ENCODE measurements at places on chromosomes 3 and 15. TPM values are rescaled to one million over a fixed set of nuclear protein-coding genes. Genes with fewer than 3 reads are reported as not detected.

- DNase-seq: no peak
Measured at GRCh38 chr3:136270179-136270578, 20.0 kb downstream of the PCCB start.

- DNase-seq: no peak
Measured at GRCh38 chr3:195717416-195717815, 3.4 kb upstream of the MUC20 start.

GRCh38 chr3:66115858-66116654, 77.3 kb upstream of the MAGI1 start:
- peak; percentile 95 for DNase-seq

- DNase-seq: no peak
Measured at GRCh38 chr3:141237701-141238521, 6.3 kb downstream of the PXYLP1 start.

DNA sequence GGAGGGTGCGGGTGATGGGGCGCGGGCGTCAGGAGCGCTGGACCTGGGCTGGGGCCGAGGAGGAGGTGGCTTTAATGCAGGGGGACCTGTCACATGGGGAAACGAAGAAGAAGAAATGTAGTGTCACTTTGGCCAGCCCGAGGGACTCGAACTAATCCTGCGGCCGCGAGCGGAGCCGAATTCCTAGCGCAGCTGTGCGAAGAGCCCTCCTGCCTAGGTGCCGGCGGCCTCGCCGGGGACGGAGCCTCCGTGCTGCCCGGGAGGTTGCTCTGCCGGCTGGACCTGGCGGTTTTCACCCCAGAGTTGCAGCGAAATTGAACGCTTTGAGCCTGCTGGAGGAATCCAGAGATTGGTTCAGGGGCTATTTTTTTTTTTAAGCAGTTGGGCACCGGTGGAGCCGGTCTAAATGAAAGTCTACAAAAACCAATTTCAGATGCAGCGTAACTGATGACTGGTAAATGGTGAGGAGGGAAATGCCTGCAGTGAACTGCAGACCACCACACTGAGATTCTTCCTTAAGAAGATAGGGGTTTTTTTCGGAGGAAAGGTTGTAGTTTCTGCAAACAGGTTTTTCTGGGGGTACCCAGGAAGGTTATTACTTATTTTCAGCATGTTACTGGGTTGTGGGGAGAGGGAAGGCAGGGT, 662 bp downstream of the TMEM108 start:
- no peak for DNase-seq

- DNase-seq: no peak
Measured at GRCh38 chr3:16768014-16768413, 116.7 kb upstream of the PLCL2 start.

GRCh38 chr3:171155122-171155700, 128.7 kb upstream of the SLC2A2 start:
- DNase-seq: peak; percentile 91

DNA sequence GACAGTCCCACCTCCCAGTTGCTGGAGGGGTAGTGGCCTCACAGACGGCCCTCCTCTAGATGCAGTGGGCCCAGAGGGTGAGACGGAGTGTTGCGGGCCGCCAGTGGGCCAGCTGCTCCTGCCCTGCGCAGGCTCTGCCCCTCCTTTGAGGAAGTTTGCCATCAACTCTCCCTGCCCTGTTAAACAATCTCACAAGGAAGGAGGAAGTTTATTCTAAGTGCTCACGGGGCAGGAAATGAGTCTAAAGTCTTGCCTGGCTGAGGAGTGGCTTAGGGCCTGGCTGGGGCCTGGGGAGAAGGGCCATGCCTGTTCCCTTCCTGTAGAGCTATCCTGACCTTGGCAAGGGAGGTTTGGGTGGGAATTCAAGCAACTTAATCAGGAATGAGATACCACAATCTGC, at the start of gene FAM3D:
FAM3D (minus strand) TSS at position 92 of the 400 bp plus-strand sequence. CDS start 11,211 bp downstream, outside the sequence.
- DNase-seq: no peak

- DNase-seq: peak; percentile 20
Measured at GRCh38 chr3:151580591-151580990, 119.7 kb upstream of the IGSF10 start.

GRCh38 chr15:101060576-101061551, 141.7 kb downstream of the LRRK1 start:
- no peak for DNase-seq

DNA sequence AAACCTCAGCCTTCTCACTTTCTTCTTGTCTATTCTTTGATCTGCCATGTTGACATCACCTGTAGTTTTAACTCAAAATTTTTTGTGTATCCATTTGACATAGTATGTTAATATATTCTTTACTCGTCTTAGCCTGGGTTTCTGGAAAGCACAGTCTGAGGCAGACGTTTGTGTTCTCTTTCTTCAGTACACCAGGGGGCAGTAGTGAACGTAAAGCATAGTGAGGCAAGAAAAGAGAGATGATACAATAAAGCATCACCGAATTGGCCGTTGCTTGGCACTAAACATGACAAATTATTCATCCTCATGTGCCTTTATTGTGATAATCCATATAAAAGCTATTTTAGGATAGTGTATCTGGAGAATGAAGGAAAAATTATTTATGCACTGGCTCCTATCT, 141.0 kb upstream of the MYRIP start:
- DNase-seq: peak; percentile 4

The EPHB3 gene
- total RNA-seq: 0.92 TPM

The TGM5 gene
- total RNA-seq: not detected

The LDHAL6B gene
- total RNA-seq: not detected

The HGD gene
- total RNA-seq: 5.9 TPM

The CYP8B1 gene
- not detected for total RNA-seq

Measured in epithelial cell of proximal tubule (primary cell).